ENCODE measurements at places on chromosomes 16 and 17.

- DNase-seq = no peak
Observed at GRCh38 chr17:79233916-79234551, 159.4 kb downstream of the ENGASE start.

GRCh38 chr17:75834928-75835653, 9.1 kb downstream of the UNC13D start:
- DNase-seq = no peak

- DNase-seq = no peak
Observed at GRCh38 chr16:65660390-65660789, 538.5 kb upstream of the CDH11 start.

- peak; percentile 28 for DNase-seq
Observed at GRCh38 chr16:85621698-85622428, 8.7 kb downstream of the GSE1 start.

- no peak for DNase-seq
Observed at GRCh38 chr17:45641541-45641940, 142.6 kb upstream of the CRHR1 start.

GRCh38 chr17:1217089-1217385, 37.3 kb upstream of the ABR start:
- no peak for DNase-seq

- peak; percentile 50 for DNase-seq
Observed at GRCh38 chr16:54931120-54932014, 702 bp downstream of the IRX5 start.

- no peak for DNase-seq
Observed at GRCh38 chr17:31297090-31297489, at the start of gene OMG. Gene OMG (minus strand): TSS chr17:31297239. CDS start chr17:31296331, 908 bp downstream.

GRCh38 chr17:39949028-39949427, 13.8 kb upstream of the GSDMA start:
- DNase-seq = peak; percentile 52
